Naive thymus-derived CD4-positive, alpha-beta T cell (primary cell): ENCODE measurements at places on chromosomes 6 and 20.

DNA sequence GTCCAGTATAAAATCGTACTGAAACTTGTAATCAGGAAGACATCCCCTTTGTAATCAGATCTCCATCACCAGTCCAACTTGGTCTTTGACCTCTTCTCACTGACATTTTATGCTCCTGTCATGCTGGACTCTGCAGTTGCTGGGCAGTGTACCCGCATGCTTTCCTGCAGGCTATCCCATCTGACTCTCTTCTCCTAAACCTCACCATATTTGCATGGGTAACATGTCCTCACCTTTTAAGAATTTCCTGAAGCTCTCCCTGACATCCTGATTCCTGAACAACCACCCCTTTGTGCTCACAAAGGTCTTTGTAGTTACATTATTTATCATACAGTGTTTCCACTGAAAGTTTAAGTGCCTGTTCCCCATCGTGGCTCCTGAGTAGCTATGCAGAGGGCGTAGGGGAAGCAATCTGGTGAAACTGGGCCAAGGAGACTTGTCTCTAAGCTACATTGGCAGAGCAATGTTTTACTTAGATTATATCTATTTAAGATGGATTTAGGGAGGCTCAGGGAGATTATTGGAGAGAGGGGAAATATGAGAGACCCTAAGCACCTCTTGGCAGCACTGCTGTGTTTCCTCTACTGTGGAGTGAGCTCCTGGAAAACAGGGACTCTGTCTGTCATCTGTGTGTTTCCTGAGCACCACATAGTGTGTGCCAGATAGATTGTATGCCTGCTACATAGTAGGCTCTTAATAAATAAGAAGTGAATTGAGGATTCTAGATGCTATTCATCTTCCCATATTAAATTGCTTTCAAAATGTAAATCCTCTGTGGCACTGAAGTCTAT is 124.0 kb downstream of the LAMA2 start:
- no peak overlapping the region for H3K4me3 ChIP-seq
- H3K27me3 ChIP-seq = no peaks in the 10 kb centered on the region
- no peaks in the 10 kb centered on the region for H3K36me3 ChIP-seq

DNA sequence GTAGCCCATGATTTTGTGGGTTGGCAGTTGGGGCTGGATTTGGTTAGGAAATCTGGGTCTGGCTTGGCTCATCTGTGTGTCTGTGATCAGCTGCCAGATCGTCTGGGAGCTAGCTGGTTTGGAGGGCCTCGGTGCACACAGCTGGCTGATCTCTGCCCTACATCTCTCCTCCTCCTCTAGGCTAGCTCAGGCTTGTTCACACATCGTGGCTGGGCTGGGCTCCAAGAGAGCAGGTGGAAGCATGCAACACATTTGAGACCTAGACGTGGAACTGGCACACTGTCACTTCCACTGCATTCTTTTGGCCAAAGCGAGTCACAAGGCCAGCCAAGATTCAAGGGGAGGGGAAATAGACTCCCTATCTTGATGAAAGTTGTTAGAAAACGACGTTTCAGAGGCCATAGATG is 15.9 kb downstream of the NDUFAF5 start:
- H3K27me3 ChIP-seq = no peaks in the 10 kb centered on the region
- no peak overlapping the region for H3K4me3 ChIP-seq
- no peak for DNase-seq
- H3K36me3 ChIP-seq = peaks cover 17% of the 10 kb centered on the region
- no peaks in the 10 kb centered on the region for H3K4me1 ChIP-seq
- H3K27ac ChIP-seq = no peak overlapping the region

DNA sequence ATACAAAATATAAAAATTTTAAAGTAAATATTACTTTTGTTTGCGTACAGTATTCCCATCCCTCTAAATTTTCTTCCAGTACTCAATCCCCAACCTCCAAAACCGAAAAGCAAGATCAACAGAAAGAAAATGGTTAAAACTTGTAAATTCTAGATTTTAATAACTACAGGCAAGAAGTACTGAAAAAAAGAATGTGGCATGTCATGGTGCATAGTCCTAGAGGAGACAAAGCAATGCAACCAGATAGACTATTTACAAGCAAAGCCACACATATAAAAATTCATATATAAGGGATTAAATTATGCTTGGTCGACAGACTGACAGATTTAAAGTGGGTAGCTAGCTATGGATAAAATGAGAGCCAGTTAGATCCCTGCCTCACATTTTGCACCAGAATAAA is 56.5 kb upstream of the HFE start:
- H3K4me1 ChIP-seq = peaks cover 35% of the 10 kb centered on the region
- H3K27me3 ChIP-seq = no peaks in the 10 kb centered on the region
- no peak overlapping the region for H3K4me3 ChIP-seq
- no peak overlapping the region for H3K27ac ChIP-seq

- DNase-seq = no peak
- H3K4me3 ChIP-seq = no peak overlapping the region
- no peak overlapping the region for H3K27ac ChIP-seq
- H3K36me3 ChIP-seq = no peaks in the 10 kb centered on the region
- no peaks in the 10 kb centered on the region for H3K27me3 ChIP-seq
- no peaks in the 10 kb centered on the region for H3K4me1 ChIP-seq
Observed at GRCh38 chr6:133841176-133841575, 47.7 kb upstream of the TCF21 start.

DNA sequence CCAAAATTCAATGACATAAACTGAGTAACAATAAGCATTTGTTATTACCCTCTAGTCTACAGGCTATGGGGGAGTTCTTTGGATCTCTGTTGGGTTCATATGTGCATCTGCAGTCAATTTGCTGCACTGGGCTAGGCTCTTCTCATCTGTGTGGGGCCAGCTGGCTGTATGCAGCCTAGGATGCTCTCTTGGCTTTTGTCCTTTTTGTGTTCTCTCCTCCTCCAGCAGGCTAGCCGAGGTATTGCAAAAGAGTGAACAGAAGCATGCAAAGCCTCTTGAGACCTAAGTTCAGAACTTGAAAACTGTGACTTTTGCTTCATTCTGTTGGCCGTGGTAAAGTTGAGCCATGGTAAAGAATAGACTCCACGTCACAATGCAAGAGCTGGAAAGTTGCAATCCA is 62.8 kb upstream of the FOXO3 start:
- H3K4me1 ChIP-seq = no peaks in the 10 kb centered on the region
- H3K27ac ChIP-seq = no peak overlapping the region
- H3K4me3 ChIP-seq = no peak overlapping the region
- H3K27me3 ChIP-seq = no peaks in the 10 kb centered on the region
- DNase-seq = no peak

GRCh38 chr20:8858181-8858787 is 210.6 kb upstream of the PLCB4 start:
- H3K36me3 ChIP-seq = no peaks in the 10 kb centered on the region
- no peak for DNase-seq
- H3K27me3 ChIP-seq = no peaks in the 10 kb centered on the region
- no peaks in the 10 kb centered on the region for H3K4me1 ChIP-seq
- H3K27ac ChIP-seq = no peak overlapping the region

GRCh38 chr6:20630136-20630535 is 95.9 kb downstream of the CDKAL1 start:
- no peak overlapping the region for H3K4me3 ChIP-seq
- no peak for DNase-seq
- H3K36me3 ChIP-seq = no peaks in the 10 kb centered on the region
- H3K27ac ChIP-seq = no peak overlapping the region

- H3K4me3 ChIP-seq = peak overlapping the region; percentile 29
- H3K27ac ChIP-seq = no peak overlapping the region
- DNase-seq = no peak
- peaks cover 3% of the 10 kb centered on the region for H3K4me1 ChIP-seq
Observed at GRCh38 chr6:167152862-167153261, 4.9 kb downstream of the GPR31 start.

DNA sequence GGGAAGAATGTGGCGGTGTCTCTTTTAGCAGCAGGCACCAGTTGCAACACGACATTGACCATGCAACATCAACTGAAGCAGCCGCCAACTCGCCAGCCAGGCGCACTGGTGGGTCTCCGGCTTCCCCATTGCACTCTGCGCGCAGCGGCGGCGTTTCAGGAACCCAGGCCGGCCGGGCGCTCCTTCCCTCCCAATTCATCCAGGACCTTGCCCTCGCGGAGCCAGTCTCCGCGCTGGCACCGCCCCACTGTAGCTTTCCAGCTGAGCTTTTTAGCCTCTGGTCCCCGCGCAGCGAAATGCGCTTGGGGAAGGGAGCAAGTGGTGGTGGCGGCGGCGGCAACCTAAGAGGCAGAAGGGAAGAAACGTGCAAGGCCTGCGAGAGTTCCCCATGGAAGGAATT is 297.9 kb upstream of the RIMS1 start:
- H3K27me3 ChIP-seq = no peaks in the 10 kb centered on the region
- no peaks in the 10 kb centered on the region for H3K4me1 ChIP-seq
- no peak for DNase-seq

- DNase-seq = no peak
- peaks cover 16% of the 10 kb centered on the region for H3K4me1 ChIP-seq
- H3K4me3 ChIP-seq = peak overlapping the region; percentile 47
- no peak overlapping the region for H3K27ac ChIP-seq
- no peaks in the 10 kb centered on the region for H3K27me3 ChIP-seq
Observed at GRCh38 chr6:166253778-166254204, 54.4 kb downstream of the PRR18 start.

GRCh38 chr6:109282756-109283155 is 99.5 kb downstream of the CD164 start:
- H3K36me3 ChIP-seq = no peaks in the 10 kb centered on the region
- no peak overlapping the region for H3K27ac ChIP-seq
- H3K4me3 ChIP-seq = no peak overlapping the region

- no peak for DNase-seq
- H3K36me3 ChIP-seq = no peaks in the 10 kb centered on the region
- no peaks in the 10 kb centered on the region for H3K4me1 ChIP-seq
- no peak overlapping the region for H3K4me3 ChIP-seq
- no peaks in the 10 kb centered on the region for H3K27me3 ChIP-seq
Observed at GRCh38 chr6:21053612-21054011, 519.4 kb downstream of the CDKAL1 start.

GRCh38 chr6:21150667-21151066 is 442.9 kb upstream of the SOX4 start:
- no peaks in the 10 kb centered on the region for H3K27me3 ChIP-seq
- H3K4me1 ChIP-seq = no peaks in the 10 kb centered on the region
- no peak overlapping the region for H3K27ac ChIP-seq
- no peaks in the 10 kb centered on the region for H3K36me3 ChIP-seq
- no peak for DNase-seq

DNA sequence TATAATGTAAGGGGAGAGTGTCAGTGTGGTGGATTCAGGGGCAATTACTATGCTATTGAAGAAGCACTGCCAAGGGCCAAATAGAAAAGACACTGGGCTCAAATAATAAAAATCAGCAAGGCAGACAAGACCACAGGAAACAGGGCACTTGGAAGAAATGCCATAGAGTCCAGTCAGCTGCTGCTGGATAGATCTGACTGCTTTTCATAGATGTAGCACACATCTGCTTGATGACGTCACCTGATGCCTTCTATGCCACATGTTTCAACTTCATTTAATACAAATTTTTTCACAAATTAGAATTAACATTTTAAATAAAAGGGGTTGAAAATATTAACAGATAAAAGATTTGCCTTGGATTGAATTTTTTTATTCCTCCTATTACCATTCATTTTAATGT is 23.9 kb upstream of the AHI1 start:
- no peaks in the 10 kb centered on the region for H3K27me3 ChIP-seq
- H3K36me3 ChIP-seq = no peaks in the 10 kb centered on the region
- no peak overlapping the region for H3K4me3 ChIP-seq
- no peak overlapping the region for H3K27ac ChIP-seq
- DNase-seq = no peak

DNA sequence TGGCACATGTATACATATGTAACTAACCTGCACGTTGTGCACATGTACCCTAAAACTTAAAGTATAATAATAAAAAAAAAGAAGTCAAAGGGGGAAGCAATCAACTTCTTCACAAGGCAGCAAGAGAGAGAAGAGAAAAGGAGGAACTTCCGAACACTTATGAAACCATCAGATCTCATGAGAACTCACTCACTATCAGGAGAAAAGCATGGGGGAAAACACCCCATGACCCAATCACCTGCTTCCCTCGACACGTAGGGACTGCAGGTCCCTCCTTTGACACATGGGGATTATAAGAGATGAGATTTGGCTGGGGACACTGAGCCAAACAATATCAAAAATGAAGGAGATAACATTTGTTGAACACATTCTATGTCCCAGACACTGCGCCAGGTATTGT is 94.8 kb upstream of the PHACTR1 start:
- no peaks in the 10 kb centered on the region for H3K4me1 ChIP-seq
- no peaks in the 10 kb centered on the region for H3K36me3 ChIP-seq
- H3K27me3 ChIP-seq = no peaks in the 10 kb centered on the region
- no peak overlapping the region for H3K27ac ChIP-seq
- H3K4me3 ChIP-seq = no peak overlapping the region

DNA sequence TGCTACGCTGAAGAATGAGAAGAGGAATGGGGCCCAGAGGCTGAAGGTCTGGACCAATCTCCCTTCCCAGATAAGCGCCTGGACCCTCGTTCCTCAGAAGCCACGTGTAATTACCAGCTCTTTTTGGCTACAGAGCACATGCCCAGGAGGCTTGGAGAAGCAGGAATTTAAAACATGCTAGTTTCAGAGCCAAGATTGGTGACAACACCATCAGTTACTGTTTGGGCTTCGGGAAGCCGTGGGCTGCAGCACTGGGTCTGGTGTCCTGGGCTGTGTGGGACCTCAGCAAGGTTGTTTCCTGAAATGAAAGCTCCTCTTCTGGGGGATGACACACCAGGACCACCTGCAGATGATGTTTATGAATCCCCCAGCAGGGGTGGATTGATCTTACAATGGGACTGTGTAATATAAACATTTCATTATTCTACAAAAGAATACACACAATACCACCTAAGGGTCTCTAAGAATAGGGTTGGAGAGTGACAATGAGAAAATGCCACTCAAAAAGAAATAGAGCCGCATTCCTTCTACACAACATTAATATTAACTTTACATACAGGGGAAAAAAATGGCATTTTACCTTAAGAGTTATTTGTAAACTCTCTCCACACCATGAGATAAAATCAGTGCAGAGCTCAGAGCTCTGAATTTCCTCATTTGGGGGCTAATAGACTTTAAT is 207.8 kb upstream of the FOXQ1 start:
- DNase-seq = no peak
- no peak overlapping the region for H3K27ac ChIP-seq
- no peak overlapping the region for H3K4me3 ChIP-seq
- H3K36me3 ChIP-seq = no peaks in the 10 kb centered on the region
- no peaks in the 10 kb centered on the region for H3K27me3 ChIP-seq

GRCh38 chr6:64644024-64644423 is 1008.4 kb downstream of the PHF3 start:
- no peaks in the 10 kb centered on the region for H3K27me3 ChIP-seq
- H3K36me3 ChIP-seq = no peaks in the 10 kb centered on the region
- no peak overlapping the region for H3K27ac ChIP-seq

- no peaks in the 10 kb centered on the region for H3K4me1 ChIP-seq
- no peak overlapping the region for H3K27ac ChIP-seq
- H3K27me3 ChIP-seq = no peaks in the 10 kb centered on the region
- peaks cover 24% of the 10 kb centered on the region for H3K36me3 ChIP-seq
- H3K4me3 ChIP-seq = no peak overlapping the region
Observed at GRCh38 chr20:10419550-10420133, 14.4 kb downstream of the MKKS start.

- DNase-seq = peak; percentile 24
- no peaks in the 10 kb centered on the region for H3K36me3 ChIP-seq
- peaks cover 40% of the 10 kb centered on the region for H3K4me1 ChIP-seq
- H3K27me3 ChIP-seq = no peaks in the 10 kb centered on the region
- H3K4me3 ChIP-seq = peak overlapping the region; percentile 67
Observed at GRCh38 chr6:33277663-33278391, 904 bp downstream of the B3GALT4 start.

- H3K36me3 ChIP-seq = no peaks in the 10 kb centered on the region
- DNase-seq = no peak
- H3K27me3 ChIP-seq = no peaks in the 10 kb centered on the region
- H3K4me3 ChIP-seq = no peak overlapping the region
Observed at GRCh38 chr20:42161228-42161829, 543.2 kb upstream of the CHD6 start.
